COR-L47 (cell line): ENCODE measurements at places on chromosomes 6 and 20.

DNA sequence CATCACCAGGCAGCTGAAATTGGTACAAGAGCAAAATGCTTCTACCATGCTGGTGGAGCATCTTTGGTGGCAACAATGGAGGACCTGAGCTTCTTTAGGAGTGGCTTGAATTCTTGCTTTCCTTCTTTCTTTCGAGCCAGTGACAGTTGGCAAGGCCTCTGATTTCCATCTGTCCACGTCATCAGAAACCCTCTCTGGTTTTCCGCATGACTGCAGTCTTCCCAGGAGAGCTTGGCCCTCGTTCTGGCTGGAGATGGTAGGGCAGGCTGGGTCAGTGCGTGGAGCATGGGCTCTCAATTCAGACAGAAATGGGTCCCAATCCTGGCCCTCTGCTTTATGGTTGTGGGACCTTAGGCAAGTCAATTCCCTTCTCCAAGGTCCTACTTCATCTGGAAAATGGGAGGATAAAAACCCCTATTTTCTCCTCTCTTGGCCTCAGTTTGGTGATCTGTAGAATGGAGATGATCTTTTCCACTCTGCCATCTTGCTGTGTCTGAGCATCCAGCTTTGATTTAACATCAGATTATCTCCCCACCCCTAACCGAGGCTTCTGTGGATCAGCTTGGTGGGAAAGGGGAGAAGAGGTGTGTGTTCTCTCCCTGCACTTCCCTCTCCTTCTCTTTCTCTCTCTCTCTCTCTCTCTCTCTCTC lies 3.6 kb upstream of the BPIFB1 start:
- no peak for DNase-seq

GRCh38 chr20:18921291-18921690 lies 107.7 kb downstream of the SCP2D1 start:
- no peak for DNase-seq

GRCh38 chr6:83824831-83825230 lies 28.3 kb upstream of the RIPPLY2 start:
- no peak for DNase-seq

- no peak for DNase-seq
Observed at GRCh38 chr6:52877168-52877567, 32.3 kb downstream of the GSTA3 start.

DNA sequence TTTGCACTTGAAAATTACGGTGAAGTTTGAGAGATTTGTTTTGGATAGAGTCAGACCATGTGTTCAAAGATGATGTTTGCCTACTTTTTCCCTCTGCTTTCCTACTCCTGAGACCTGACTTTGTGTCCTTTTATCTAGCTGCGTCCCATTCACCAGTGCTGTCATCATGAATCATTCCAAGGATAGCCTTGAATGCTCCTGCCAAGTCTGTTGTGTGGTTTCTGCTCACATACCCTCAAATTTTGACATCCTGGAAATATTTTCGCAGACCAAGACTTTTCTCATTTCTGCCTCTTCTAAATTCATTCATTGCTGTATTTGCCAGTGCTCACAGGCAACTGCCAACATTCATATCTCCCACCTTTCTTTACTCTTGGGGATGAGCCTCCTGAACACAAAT lies 175.9 kb upstream of the SCGN start:
- DNase-seq, result no peak

DNA sequence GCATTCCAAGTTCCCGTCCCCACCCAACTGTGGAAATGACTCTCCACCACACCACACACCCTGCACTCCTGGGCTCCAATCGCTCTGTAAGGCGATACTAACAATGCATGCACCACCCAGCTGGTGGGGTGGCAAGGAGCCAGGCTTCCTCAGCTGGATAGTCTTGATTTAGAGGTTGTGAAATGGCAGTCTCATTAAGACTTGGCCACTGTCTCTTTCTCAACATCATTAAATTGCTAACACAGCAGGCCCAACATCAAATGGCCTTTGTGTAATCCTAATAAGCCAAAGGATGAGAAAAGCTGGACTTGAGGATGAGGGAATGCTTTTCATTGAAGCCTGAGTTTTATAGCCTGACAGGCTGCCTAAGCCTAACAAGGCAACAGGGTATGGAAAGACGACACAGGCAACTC lies 223.7 kb downstream of the GMDS start:
- peak; percentile 97 for DNase-seq
